ENCODE measurements at places on chromosomes 5 and 9.
A peak's percentile ranks its signal among the peaks of the same experiment; 100 is the strongest.

- no peak for DNase-seq
These were observed 717.0 kb downstream of the DNAH5 start for GRCh38 chr5:13227513-13227912.

- DNase-seq = peak; percentile 42
These were observed 1.4 kb downstream of the MLLT3 start for GRCh38 chr9:20620650-20621470.

GRCh38 chr5:75214928-75215327, 21.8 kb downstream of the ANKRD31 start:
- no peak for DNase-seq

GRCh38 chr5:151909628-151910027, 15.0 kb downstream of the GLRA1 start:
- no peak for DNase-seq

- DNase-seq = peak; percentile 68
These were observed 73.0 kb upstream of the IL17B start for GRCh38 chr5:149452007-149452664.

- DNase-seq = no peak
These were observed 432.6 kb downstream of the CDH18 start for GRCh38 chr5:19555436-19555835.

DNA sequence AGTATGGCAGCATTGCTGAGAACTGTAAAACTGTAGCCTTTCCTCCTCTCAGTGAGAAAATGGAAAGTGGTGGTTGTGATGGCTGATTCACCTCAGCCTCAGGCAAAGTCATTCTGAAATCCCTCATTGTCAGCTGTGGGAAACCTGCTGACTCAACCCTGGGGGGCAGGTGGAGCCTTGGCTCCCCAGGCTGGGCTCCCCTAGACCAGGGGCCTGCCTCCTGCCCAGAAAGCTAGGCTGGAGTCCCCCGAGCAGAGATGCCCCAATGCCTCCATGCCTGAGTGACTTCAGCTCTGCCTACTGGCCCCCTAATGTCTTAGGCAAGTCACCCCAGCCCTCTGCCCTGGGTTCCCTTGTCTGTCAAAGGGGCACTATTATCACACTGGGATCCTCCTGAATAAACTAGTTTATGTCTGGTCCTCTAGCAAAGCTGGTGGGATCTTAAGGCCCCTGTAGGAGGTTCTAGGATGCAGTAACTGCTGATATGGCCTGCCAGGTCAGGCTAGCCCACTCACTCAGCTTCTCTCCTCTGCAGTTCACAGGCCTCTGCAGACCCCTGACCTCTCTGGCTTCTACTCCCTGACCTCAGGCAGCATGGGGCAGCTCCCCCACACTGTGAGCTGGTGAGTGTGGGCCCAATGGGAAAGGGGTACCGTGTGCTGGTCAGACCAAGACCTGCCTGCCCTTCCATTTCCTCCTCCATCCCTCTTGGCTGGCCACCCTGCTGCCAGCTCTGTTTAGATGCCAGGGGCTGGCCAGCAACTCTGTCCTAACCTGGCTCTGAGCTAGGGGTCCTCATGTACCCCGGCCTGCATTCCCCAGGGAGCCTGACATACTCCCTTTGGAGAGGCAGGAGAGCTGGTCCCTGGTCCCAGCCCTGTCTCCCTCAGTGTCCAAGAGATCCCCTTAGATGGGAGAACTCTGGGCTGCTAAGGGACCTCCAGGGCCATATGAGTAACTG, 24.2 kb downstream of the TCF7 start:
- DNase-seq = peak; percentile 62

GRCh38 chr9:133715866-133716563, 22.1 kb downstream of the SARDH start:
- no peak for DNase-seq

- no peak for DNase-seq
These were observed 270.1 kb upstream of the PTGER4 start for GRCh38 chr5:40409601-40410000.

DNA sequence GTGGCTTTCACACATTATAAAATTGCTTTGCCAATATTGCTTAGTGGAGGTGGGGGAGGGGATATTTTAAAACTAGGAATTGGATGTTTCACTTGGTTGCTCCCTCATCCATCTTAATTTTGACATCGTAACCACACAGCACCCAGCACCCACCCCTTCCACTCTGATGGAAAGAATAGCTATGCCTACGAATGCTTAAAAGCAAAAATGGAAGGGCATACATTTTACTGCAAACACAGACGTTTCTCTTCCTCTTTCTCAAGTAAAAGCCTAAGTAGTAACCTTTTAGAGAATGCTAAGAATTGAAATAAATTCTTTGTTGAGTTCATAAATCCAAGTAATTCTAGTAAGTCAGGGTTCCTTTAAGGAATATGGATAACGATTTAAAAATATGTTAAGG, 69.9 kb downstream of the JAKMIP2 start:
- no peak for DNase-seq

DNA sequence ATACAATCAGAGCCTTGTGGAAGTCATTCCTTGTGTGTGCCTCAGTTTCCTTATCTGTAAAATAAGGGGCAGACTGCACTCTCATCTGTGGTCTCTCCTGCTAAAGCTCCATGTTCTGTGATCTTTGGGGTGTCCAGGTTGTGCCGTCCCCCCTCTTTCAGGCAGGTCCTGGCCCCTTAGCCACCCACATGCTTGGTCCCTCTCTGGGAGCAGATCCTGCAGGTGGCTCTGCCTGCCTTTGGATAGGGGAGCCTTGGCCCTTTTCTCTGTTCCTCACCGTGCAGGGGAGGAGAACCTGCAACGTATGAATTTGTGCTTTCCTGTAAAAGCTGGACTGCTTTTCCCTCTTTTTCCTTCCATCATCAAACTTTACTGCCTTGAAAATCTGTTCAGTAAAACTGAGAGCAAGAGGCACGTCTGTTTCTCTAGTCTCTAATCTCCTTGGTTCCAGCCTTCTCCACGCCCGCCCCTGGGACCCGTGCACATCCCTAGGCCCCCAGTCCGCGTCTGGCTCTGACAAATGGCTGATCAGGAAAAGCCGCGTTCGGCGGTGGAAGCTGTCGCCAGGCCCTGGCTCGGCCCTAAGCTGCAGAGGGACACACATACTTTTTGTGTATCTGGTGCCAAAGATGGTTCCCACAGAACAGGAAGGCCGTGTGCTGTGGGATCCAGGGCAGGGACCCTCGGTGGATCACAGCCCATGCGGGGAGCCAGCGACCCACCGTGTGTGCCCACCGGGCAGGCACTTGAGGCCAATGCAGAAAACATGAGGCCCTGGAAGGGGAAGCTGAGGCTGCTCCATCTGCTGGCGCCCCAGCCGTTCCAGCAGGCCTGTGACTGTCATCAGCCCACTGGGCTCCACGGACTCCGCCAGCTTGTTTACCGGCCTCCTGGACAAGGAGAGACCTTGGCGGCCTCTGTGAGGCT, 43.4 kb upstream of the COL5A1 start:
- no peak for DNase-seq

DNA sequence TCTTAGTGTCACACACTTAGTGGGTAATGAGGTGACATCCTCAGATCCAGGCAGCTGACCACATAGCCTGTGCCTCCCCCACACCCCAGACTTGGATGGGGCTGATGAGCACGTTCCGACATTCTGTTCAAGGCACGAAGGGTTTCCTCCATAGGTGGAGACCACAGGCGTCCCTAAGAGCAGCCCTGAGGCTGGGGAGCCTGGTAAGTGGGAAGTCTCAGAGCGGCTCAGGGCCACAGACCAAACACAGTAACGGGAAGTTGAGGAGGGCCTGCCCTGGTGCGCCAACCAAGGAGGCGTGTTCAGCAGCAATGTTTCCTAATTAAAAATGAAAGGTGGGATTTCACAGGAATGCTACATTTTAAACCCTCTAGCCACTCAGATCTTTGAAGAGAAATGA, 102.3 kb upstream of the PHYKPL start:
- no peak for DNase-seq

GRCh38 chr5:175129121-175129520, 314.9 kb downstream of the DRD1 start:
- DNase-seq = no peak

DNA sequence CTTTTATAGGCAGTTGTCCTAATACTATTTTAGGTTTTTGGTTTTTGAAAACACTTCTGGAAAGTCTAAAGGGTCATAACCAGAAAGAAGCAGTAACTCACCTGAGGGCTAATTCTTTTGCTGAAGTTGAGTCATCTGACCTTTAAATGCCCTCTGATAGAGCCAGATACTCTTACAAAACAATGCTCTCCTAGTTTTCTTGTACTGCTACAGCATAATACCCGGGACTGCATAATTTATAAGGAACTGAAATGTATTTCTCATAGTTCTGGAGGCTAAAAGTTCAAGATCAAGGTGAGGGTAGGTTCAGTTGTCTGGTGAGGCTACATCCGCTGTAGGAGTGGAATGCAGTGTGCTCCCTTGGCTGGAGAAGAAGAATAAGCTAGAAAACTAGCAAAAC, 670.3 kb downstream of the TLE4 start:
- DNase-seq = no peak

GRCh38 chr5:139637438-139638089, 10.6 kb upstream of the CXXC5 start:
- DNase-seq = peak; percentile 79

GRCh38 chr9:101399643-101399970, 956 bp downstream of the ZNF189 start:
- no peak for DNase-seq

GRCh38 chr5:134989266-134989830, 21.6 kb downstream of the CATSPER3 start:
- DNase-seq = peak; percentile 77
